ENCODE measurements at places on chromosomes 11 and 22.

- no peak for DNase-seq
Measured at GRCh38 chr22:31080164-31080847, 812 bp upstream of the SMTN start.

GRCh38 chr11:122691549-122692150 is 36.1 kb downstream of the UBASH3B start:
- DNase-seq: no peak

- peak; percentile 52 for DNase-seq
Measured at GRCh38 chr22:40175611-40176244, 2.0 kb upstream of the TNRC6B start.

- DNase-seq: no peak
Measured at GRCh38 chr11:76798202-76798581, 15.0 kb downstream of the TSKU start.

DNA sequence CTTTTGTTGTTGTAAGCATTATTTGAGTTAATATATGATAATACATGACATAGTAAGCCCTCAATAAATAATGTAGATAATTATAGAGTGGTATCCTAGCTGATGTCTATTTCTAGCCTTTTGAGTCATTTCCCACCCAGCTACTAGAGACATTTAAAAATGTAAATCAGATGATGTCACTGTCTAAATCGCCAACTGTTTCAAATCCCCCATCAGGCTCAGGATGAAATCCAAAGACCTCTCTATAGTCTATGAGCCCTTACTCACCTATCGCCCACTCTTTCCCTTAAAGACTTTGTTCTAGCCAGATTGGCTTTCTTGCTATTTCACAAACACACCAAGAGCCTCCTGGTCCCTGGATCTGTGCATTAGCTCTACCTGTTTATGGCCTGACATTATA is 135.4 kb upstream of the PLET1 start:
- DNase-seq: no peak

GRCh38 chr11:115916608-115917007 is 412.4 kb upstream of the CADM1 start:
- DNase-seq: no peak

DNA sequence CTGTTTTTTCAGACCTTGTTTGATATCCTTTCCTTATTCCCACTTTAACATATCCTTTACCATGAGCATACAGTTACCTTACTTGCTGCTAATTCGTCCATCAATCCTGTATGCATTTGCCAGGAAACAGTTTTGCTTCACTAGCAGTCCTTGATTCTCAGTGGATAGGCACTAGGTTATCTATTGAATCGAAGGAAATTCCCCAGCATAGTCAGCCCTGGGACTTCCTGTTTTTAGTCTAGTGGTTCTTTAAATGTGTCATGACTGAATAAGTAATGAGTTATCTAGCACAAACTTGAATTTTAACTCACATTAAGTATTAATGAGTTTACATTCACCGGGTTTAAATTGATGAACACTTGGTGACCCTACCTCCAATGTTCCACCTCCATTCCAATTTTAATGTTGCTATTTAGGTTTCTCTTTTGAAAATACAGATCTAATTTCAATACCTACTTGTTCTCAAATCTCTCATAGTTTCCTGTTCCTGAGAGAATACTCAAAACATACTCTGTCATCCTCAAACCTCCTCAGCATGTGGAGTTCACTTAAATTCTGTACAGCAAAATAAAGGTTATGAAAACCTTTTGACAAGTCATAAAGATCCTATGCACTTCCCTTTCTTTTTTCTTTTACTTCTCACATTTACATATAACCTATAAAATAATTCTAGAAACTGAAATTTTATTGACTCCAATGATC is 1375.1 kb upstream of the TENM4 start:
- no peak for DNase-seq

DNA sequence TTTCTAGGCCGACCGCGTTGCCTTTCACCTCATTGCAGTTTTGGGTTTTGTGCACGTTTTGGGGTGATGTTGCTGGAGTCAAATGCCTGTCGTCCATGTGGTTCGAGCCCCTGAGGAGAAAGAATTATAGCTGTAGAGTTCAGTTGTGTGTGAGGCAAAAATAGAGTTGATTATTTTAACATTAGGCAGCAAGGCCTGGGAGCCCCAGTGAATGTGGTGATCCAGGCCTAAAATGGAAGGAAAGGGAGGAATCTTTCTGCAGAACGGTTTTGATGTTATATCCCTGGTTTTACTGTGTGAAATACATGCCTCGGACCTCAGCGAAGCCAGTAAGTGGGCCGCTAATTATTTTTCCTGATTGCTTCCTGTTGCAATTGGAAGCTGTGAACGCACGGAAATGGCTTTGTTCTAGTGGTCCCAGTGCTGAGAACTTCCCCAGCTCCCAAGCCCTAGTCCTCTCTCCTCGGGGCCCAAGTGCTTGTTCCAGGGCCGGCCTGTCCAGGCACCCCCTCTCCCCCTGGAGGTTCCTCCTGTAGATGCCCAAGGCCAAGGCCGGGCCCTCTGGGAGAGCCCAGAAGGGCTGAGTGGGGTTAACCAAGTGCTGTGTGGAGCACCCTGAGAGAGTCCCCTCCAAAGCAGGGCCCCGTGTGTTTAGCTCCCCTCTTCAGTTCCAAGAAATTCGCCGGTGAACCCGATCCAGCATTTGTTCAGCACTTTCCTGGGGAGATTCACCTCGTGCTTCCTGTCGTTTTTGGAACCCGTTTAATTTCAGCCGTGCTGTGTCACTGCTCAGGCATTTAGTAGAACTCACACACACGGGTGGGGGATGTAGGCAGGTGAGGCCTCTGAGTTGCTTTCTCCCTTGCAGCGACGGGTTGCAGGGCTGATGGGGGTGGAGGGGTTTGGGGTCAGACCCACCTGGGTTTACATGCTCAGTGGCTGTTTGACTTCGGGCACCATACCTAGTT is 2.1 kb downstream of the LRP5 start:
- no peak for DNase-seq

GRCh38 chr11:123584186-123584585 is 70.2 kb downstream of the SCN3B start:
- DNase-seq: no peak

DNA sequence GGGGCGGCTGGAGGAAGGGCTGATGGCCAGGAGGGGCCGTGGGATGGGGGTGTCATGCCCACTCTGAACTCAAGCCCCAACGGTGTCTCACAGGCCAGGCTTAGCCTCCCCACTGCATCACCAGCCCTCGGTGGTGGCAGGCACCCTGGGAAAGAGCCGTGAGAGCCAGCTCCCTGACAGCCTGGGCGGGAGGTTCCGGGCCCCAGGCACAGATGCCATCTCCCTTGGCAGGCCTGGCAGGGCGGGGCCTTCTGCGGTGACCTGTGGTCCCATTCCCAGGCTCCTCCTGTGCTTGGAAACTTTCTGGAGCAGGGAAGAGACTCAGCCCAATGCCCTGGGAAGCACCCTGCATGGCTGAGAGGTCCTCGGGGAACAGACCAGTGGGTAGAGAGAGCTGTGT is 4.8 kb downstream of the PHLDA2 start:
- no peak for DNase-seq

- DNase-seq: peak; percentile 84
Measured at GRCh38 chr11:65116370-65117205, 913 bp downstream of the ZNHIT2 start.

Measured in activated CD8-positive, alpha-beta memory T cell treated with anti-CD3 and anti-CD28 coated beads for 24 hours (primary cell).